Nucleus accumbens (tissue), 56 donors: ENCODE measurements at places on chromosomes 7 and 10.

GRCh38 chr10:48219194-48219593 is 55.3 kb downstream of the FRMPD2 start:
- DNase-seq: no peak

GRCh38 chr10:62597226-62597625 is 207.3 kb upstream of the ADO start:
- no peak for DNase-seq

DNA sequence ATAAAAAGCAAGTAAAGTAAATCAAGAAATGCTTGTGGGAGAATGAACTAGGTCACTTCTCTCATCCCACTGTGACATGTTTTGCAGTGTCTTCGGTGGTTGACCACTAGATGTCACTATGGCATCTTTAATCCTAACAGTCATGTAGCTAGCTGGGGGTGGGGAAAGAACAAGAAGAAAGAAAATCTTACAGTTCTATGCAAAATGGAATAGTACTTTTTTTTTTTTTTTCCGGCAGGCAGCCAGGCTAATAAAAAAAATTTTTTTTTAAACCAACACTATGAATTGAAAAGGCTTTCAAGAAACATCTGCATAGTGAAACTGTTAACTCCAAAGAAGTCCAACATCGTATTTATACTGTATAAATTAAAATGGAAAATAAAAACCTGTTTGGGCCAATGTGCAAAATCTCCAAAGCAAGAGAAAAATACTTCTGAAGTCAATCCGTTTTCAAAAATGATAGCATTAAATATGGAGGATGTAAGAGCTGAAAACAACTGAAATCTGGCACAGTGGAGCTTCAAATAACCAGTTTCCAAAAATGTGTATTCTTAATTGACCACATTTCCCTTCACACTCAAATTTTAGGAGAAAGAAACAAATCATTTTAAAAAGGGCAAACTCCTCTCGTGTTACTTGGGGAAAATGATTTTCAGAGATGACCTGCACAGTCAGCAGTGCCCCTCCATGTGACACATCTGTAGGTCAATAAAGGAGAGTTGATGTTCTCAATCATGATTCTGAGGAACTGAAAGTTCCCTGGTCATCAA is 38.5 kb downstream of the CDK1 start:
- DNase-seq: peak; percentile 4

- no peak for DNase-seq
Observed at GRCh38 chr10:79238158-79238520, 109.1 kb upstream of the PPIF start.

DNA sequence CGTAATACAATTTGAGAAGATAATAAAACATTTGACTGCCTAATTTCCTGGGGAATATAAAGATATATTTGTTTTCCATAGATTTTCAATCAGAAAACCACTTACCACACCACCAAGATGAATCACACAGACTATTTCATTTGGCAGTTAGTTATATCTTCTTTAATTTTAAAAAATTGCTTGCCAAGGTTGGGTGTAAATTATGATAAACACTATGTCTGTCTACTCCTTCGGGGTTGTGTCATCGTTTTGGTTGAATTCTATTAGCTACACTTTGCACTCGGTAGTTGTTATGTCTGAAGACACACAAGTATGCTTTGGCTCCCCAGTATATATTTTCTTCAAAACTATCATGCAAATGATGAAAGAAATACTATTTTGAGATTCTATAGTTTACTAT is 594.8 kb upstream of the SEMA3D start:
- no peak for DNase-seq

- no peak for DNase-seq
Observed at GRCh38 chr7:30745261-30745941, 6.5 kb upstream of the INMT start.

DNA sequence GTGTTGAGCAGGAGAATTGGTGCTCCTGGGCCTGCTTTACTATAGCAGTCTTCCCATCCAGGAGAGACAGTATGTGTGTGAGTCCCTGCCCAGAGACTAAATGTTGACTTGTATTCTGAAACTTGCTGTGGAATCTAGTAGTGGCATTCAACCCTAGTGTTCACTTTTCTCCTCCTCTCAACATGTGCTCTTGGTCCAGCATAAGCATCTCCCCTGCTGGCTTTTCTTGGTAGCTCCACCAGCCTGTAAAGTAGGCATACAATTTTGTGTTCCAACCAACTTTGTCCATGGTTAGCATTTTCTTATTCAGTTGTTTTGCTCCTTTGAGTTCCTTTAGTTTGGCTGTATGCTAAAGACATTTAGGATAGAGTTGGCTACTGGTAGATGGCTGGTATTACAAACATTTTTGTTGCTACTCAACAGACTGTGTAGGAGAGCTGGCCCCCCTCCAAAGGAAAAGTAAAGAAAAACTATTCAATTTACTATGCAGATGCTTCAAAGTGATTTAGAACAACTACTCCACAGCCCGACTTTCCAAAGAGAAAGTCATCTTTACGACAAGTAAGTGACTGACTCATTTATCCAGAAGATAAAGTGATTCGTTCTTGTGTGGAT is 46.0 kb downstream of the ASB4 start:
- no peak for DNase-seq

- no peak for DNase-seq
Observed at GRCh38 chr7:23469150-23469960, 936 bp downstream of the IGF2BP3 start.

- DNase-seq: no peak
Observed at GRCh38 chr7:3194501-3195141, 106.4 kb upstream of the SDK1 start.

DNA sequence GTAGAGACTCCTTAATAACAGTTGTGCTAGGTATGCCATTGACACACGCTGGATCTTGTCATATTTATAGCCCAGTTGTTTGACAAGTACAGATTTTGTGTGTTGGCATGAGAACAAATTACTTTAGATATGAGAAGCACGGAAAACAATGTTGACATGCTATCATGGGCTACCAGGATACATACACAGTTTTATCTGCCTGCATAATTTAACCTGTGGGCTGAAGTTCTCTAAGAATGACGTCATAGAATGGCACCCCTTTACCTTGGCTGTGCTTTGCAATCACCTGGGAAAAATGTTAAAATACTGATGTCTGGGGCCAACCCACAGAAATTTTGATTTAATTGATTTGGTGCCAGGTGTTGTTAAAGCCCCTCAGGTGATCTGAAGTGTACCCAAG is 2.8 kb downstream of the PLA2G12B start:
- no peak for DNase-seq

DNA sequence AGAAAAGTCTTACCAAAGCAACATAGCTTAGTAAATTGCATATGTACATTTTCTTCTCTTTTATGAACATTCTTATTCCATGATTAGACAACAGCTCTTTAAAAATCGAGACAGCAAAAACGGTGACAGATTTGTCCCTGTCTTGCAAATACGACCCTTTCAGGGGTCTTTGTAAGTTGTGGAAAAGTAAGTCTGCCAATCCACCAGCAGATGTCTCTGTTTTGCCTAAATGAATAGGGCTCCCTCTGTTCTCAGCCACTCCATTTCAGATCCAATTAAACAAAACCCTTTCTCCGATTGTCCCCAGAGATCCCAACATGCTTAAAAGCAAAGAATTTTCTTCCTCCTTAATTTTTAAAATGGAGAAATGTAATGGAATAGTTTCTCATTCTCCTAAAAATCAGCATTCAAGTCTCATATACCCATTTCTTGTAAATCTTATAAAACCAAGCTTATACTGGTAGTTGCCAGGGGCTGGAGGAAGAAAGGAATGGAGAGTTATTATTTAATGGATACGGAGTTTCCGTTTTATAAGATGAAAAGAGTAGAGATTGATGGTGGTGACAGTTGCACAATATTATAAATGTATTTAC is 61.0 kb upstream of the NFE2L3 start:
- no peak for DNase-seq

DNA sequence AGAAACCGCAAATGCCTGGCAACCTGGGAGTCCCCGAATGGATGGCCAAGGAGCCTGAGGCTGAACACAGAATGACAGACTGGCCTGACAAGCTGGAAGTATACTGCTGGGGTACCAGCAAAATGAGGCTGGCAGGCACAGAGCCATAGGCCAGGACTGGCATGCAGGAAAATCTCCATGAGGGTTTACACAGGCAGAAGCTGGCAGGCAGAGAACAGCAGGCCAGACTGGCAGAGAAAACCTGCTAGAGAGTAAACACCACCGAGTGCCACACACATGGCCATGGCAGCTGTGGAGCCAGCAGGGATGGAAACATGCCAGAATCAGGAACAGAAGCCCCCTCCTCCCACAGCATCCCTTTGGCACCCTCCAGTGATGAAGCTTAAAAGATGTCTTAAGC is 63.4 kb downstream of the CRPPA start:
- DNase-seq: no peak

DNA sequence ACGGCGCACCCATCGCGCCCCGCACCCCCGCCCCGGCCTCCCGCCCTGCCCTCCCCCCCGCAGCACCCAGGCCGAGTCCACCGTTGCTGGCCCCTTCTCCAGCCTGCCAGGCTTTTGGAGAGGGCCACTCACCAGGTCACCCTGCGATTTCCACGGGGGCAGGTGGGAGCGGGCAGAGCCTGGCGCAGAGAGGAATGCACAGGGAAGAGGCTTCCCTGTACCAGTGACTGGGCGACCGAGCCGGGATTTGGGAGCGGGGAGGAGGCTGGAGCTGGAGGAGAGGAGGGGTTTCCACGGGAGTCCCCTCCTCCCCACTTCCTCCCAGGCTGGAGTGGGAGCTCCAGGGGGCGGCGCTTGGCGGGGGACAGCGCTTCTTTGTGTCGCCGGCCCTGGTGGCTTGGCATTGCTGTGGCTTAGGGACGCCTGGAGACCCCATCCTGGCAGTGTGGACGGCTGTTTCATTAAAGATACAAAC is 19.3 kb downstream of the TCAF1 start:
- peak; percentile 69 for DNase-seq
